IPS-NIHi11 (cell line): ENCODE measurements at places on chromosomes 1 and 21.

DNA sequence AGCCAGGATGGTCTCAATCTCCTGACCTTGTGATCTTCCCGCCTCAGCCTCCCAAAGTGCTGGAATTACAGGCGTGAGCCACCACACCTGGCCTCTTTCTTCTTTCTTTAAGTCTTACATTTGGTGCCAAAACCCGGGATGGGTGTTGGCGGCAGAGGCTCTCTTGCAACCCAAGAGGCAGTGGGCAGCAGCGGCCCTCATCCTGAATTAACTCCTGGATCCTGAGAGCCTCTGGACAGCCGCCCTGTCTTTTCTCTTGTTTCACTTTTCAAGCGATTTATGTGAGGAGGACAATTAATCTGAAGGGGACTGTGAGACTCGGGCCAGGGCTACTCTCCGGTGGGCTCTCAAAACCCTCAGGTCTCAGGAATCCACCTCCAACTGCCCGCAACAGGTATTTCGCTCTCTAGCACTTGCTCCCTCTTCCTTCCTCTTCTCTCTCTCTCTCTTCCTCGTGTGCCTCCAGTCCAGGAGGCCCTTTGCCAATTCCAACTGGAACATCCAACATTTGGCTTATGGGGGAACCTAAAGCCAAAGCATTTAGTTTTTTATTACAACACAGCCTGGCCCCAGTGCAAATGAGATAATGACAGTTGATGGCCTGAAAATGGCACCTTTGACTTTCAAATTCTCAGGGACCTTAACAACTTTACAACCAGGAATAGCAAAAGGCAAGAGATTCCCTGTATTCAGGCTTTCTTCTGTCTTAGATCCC lies 18.1 kb upstream of the SLC2A5 start:
- no peak for DNase-seq

DNA sequence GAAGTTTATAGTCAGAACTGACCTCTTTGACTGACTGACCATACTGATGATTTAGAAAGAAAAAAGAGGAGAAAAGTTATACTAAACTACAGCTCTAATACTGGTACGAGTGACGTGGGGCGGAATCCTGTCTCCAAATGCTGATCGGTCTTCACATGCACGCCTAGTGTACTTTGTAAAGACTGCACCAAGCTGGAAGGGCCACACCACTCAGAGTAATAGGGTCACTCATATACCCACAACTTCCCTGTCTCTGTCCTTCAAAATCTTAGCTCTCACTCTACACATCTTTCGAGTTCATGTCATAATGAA lies 19.4 kb upstream of the GUCA2A start:
- no peak for DNase-seq

- peak; percentile 50 for DNase-seq
Measured at GRCh38 chr1:210143465-210144062, 89.0 kb upstream of the SERTAD4 start.

DNA sequence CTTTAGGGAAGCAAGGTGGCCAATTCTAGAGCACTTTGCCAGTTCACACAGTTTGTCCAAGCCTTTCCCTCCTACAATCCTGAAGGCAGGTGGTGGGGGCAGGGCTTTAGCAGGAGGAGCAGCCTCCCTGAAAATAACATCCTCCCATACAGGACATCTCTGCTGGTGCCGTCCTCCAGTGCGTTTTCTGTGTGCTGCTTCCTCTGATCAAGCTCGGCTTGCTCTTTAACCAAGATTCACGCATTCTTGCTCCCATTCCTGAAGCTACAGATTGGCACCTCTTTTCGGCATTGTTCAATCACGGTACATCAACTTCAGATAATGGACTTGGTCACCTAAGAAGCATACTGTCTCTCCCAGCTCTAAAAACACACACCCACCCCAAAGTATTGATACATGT lies 7.5 kb upstream of the DPT start:
- DNase-seq: no peak

DNA sequence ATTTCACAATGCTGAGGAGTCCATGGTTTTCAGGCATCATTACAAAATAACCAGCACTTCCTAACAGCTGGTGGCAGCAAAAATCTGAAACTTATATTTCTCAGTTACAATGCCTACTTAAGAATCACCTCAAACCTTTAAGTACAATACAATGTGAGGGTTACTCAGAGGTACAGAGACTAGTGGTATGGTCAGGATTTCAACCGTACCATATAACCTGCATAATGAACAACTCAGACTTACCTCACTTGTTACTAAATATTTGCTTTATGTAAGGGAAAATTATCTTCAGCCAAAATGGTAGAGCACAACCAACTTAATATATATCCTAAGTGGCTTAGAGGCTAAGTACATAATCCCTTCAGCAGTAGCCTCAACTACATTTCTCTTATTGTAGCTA lies 344.5 kb downstream of the SMYD3 start:
- DNase-seq: no peak

DNA sequence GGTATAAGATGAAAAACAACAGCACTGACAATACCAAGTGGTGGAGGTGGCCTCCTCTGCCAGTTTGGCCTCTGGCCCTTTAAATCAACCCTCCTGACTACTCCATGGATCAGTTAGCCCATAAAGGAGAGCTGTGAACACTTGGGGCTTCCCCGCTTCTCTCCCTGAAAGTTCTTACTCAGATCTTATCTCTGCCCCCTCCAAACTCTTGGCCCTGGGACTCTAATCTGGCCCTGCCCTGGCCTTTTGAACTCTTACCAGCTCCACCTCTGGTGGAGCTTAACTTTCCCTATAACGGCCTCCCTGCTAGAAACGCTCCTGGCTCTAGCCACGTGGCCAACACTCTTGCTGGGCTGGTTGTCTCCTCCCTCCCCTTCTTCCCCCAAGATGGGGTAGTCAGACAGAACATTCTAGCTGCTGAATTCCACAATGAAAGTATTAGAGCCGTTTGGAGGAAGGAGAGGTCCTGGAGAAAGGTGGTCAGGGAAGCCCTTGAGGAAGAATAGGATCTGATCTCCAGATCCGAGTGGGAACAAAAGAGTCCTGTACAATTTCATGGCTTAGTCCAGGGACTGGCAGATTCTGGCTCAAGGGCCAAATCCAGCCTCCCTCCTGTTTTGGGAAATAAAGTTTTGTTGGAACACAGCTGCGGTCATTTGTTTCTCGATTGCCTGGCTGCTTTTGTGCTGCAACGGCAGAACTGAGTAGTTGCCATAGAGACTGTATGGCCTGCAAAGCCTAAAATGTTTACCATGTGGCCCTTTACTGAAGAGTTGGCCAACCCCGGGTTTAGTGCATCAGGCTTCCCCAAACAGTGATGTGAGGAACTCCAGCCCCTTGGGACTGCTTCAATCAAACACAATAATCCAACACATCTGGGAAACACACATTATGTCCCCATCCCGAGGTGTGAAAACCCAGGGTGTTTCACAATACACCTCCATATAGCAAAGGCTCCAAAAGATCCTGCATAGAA lies 9.5 kb upstream of the PIGR start:
- DNase-seq: peak; percentile 37

- DNase-seq: no peak
Measured at GRCh38 chr1:1232208-1232795, at the start of gene B3GALT6. Gene B3GALT6 (plus strand): TSS chr1:1232237. CDS start chr1:1232279, 42 bp downstream.

GRCh38 chr1:176866011-176866714 lies 298.3 kb downstream of the ASTN1 start:
- DNase-seq: no peak

DNA sequence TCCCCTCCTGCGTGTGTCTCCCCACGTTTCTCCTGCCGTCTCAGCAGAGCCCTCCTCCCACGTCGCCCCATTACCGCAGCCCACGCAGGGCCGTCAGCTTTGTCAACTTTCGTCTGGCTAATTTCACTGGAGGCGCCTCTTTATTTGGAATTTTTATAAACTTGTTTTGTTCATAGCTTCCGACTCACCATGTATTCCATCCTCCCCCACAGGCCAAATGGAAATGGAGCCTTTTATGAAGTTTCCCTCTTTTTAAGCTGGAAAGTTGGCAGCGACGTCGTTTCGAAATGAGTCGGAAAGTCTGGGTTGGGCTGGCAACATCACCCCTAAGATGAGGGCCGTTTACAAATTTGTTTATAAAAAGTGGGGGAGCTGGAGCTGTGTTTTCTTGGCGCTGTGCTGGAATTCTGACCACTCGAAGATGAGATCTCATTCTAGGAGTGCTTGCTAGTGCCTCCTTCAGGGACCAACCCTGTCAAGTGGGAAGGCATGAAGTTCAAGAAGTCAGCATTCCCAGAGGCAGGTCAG lies 23.7 kb upstream of the SLC45A1 start:
- DNase-seq: no peak

GRCh38 chr1:157134442-157134841 lies 3.8 kb downstream of the ETV3 start:
- no peak for DNase-seq

GRCh38 chr1:116671072-116671760 lies 3.7 kb upstream of the IGSF3 start:
- no peak for DNase-seq

DNA sequence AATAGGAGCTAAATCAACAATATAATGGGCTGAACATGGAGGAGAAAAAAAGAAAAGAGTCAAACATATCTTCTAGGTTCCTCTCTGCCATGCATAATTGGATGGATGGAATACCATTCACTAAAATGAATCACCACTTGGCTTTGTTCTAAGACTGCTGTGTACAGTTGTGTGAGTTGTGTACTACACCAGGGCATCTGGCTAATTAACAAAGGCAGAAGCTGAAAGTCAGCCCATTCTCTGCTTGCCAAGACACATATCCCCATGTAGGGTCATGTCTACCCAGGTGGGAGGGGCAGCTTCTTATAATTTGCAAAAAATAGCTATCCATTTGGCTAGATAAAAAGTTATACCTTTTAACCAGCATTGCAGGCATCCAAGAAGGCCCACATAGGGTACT lies 21.0 kb downstream of the JUN start:
- no peak for DNase-seq

DNA sequence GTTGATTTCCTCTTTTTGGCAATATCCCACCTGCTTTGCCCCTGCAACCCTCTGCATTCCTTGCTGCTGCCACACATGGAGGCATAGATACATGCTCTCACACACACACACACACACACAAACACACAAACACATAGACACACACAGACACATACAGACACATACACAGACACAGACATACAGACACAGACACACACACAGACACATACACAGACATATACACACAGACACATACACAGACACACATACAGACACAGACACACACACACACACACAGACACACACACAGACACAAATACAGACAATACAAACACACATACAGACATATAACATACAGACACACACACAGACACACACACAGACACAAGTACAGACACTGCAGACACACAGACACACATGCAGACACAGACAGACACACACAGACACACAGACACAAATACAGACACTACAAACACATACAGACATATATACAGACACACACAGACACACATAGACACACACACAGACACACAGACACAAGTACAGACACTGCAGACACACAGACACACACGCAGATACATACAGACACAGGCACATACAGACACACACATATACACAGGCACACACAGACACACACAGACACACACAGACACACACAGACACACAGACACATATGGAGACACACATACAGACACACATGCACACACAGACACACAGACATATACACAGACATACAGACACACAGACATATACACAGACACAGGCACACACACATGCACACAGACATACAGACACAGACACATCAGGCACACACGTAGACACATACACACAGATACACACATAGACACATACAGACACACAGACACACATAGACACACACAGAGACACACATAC lies 83.3 kb downstream of the MAP3K7CL start:
- no peak for DNase-seq

DNA sequence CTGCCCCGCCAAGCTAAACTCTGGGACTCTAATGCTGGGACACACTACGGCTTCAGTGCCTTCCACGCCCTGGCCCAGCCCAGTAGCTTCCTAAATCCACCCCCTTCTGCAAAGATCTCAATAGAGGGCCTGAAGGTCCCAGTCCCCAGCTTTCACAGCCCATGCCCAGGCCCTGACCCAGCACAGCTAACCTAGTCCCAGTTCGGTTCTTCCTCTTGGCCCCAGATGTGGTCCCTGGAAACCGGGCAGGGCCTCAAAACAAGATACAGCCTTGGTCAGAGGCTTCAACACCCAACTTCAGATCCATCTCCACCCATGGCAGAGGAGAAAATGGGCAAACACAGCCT lies 646 bp upstream of the PDZK1IP1 start:
- DNase-seq: no peak

DNA sequence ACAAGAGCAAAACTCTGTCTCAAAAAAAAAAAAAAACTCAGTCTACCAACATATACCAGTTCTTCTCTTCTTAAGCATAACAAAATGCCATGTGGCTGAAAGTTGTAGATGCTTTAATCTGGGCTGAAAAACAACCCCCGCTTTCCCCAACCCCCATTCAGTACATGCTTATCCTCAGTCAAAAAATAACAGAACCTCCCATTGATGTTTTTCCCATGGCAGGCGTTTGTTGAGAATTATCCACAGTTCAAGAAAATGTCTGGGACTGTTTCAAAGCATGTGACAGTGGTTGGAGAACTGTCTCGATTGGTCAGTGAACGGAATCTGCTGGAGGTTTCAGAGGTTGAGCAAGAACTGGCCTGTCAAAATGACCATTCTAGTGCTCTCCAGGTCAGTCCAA lies 14.9 kb downstream of the VPS45 start:
- DNase-seq: no peak

- no peak for DNase-seq
Measured at GRCh38 chr1:83123019-83123418, 875.9 kb downstream of the TTLL7 start.

DNA sequence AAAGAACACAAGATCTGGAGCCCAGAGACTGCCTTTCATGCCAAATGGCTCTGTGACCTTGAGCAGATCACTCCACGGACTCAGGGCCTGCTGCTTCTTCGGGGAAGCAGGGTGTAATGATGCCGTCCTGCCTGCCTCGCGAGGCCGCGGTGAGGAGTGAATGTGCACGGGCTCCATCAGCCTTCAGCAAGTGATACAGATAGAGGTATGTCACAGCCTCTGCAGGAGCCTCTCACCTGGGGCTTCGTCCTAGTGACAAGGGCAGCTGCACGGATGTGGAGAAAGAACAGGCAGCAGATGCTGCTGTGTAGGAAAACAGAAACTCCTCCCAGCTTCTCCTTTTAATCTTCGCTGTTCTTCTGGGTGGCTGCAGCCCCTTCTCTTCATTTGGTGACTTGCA lies 127.5 kb downstream of the KCNN3 start:
- no peak for DNase-seq

DNA sequence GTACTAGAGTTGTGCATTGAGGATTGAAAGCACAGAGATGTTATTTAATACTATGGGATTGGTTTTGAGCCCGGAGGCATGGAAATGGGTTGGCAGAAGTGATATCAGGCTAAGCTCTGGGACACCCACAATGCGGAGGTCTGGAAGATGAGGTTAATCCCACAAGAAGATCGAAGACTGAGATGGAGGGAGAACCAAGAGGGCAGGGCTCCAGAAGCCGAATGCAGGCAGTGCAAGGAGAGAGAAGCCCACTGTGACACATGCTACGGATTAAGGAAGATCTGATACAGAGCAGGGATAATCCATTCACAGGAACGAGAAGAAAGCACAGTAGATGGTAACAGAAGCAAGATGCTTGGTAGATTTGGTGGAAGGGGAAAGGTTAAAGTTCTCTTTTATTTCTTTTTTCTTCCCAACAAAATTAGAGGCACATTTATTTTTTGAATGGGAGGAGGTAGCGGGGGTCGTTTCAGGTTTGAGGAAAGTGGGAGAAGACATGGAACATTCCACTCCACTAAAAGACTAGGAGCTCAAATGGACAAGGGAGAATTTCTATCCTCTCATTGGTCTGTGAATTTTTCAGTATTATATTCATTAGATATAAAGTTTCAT lies 113.2 kb downstream of the NCAM2 start:
- DNase-seq: no peak
